ENCODE measurements at places on chromosomes 16 and 17.

GRCh38 chr17:80138856-80139426 is 8.0 kb downstream of the EIF4A3 start:
- no peak for DNase-seq

DNA sequence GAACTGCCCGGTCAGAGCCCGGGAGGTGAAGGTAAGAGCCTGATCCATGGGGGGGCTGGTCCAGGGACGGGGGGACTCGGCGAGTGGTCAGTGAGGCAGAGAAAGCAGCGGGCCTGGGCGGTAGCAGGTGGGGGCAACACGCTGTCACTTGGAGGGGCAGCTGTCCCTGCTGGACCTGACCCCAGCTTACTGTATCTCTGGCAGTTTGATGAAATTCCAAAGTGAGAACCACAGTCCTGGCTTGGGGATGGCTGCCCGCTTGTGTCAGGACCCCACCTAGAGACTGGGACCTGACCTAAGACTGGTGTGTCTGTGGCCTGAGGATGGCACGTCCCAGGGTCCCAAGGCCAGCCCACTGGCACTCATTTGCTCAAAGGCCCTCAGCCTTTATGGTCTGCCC is 35.1 kb upstream of the KSR1 start:
- DNase-seq, result no peak

- no peak for DNase-seq
Observed at GRCh38 chr17:63735691-63736090, 5.9 kb downstream of the STRADA start.

DNA sequence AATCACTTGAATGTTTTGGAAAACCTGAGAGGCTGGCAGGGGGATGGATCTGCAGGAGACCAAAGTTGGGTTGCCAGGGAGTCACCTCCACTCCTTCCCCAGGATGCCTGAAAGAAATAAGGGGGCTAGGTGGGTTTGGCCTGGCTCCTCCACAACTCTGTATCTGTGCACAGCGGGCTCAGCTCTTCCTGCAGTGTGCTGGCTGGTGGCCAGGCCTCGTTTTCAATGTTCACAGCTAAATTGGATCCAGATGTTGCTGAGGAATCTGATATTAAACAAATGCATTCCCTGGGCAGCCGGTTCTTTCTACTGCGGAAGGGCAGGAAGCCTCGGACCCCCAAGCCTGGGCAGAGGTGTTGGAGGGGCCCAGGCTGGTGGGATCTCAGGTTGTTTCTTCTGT is 106.2 kb downstream of the N4BP1 start:
- no peak for DNase-seq

DNA sequence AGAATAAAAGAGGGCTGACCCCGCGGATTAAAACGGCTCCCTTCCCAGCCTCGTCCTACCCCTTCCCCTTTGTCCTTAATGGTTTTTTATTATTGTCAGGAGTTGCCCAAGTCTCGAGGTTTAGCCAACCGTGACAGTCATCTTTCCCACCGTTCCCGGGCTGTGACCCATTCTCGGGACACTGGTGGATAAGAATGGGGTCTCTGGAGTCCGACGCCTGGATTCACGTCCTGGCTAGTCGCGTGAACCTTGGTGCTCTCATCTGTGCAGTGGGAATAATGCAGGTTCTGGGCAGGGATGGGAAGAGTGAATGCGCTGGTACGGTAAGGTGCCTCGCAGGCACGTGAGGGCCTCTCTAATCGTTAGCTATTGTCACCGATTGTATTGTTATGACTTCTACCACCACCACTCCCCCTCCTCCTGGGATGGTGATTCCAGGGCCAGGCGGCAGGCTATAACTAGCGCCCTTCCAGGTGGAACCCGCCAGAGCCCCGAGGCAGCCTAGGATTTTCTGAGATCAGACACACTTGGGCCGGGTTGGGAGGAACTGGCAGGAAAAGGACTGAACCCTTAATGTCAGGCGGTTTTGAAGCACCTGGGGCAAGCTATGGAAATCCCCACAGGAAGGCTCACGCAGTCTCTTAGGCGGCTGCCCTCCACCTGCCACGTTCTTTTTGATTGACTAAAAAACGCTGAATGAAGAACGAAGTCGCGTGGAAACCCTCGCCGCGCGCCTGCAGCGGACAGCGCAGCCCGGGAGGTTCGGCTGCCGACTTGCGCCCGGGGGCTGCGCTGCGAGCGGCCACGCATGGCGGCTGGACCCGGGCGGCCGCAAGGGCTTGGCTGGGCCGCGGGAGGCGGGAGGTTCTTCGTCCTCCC is 2.7 kb downstream of the HS3ST3B1 start:
- DNase-seq, result no peak

DNA sequence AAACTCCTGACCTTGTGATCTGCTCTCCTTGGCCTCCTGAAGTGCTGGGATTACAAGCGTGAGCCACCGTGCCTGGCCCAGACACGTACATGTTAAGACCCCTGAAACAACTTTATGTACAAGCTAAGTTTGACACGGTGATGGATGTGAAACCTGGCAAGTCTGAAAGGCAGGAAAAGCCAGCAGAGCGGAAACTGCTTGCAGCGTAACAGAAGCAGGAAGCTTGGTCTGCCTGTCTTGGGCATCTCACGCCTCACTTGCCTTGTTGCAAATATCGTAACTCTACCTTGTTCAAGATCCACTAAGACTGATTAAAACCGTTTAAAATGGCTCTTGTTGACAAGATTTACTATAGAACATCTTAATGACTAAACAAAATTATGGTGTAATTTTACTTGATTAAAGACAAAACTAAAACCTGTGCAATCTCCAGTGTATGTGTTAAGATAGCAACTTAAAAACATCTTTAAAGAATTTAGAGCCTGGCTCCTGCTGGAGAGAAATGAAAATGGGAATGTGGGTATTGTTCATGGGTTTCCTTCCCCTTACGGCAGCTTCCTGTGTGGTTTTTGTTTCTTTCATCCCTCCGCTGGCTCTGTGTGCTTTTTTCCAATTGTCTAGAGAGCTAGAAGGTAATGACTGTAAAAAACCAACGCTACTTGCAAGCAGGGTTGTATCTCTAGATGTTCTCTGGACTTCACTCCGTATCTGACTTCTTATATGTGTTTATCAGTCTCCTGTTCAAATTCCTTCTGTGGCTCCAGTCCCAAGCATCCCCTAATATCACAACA is 477.6 kb downstream of the XYLT1 start:
- no peak for DNase-seq
